ENCODE measurements at places on chromosomes 16 and 17.
A peak's percentile ranks its signal among the peaks of the same experiment; 100 is the strongest.

GRCh38 chr17:36131421-36131820, 27.8 kb downstream of the CCL4 start:
- peak; percentile 98 for DNase-seq

- no peak for DNase-seq
Measured at GRCh38 chr17:41490000-41490990, 585 bp upstream of the KRT36 start.

DNA sequence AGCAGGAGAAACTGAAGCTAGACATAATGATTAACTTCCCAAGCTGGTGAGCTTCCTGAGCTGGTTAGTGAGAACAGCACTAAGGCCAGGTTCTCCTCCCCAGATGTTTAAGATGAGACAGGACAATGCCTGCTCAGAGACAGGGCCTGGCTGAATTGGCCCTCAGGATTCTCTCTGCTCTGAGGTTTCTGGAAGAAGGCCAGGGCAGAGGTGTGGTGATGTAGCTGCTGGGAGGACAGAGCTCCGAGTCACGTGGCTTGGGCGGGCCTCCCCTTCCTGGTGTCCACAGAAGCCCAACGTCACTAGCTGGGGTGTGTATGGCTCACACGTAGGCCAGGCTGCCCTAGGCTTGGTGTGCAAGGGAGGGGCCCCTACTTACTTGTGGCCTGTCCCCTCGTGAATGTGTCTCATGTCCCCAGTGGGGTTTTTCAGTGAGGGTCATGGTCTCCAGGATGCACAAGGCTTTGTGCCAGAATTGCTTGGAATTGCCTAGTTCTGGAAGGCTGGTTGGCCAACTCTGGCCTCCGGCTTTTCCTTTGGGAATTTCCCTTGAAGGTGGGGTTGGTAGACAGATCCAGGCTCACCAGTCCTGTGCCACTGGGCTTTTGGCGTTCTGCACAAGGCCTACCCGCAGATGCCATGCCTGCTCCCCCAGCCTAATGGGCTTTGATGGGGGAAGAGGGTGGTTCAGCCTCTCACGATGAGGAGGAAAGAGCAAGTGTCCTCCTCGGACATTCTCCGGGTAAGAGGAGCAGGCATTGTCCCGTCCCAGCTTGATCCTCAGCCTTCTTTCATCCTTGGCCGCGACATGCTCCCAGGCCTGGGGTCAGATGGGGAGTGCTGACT, 3.4 kb downstream of the NOD2 start:
- DNase-seq, result peak; percentile 54

GRCh38 chr17:17420082-17420481, 56.7 kb upstream of the MED9 start:
- no peak for DNase-seq
